ENCODE measurements at places on chromosomes 2 and 18.

DNA sequence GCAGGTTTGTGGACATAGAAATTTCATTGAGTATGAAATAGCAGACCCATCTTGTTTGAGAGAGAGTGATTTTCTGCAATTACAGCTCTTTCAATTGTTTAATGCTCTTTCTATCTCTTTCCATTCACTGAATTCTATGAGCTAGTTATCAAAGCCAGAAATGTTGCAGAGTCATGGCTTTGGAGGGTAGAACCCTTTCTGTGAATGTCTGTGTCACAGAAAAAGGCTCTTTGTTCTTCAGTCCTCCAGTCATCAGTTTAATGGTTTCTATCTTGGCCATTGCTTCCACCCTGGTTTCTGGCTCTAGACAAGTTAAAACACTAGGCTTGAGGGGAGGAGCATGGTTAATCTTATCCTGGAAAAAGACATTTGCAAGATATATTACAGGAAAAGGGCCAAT lies 655.0 kb downstream of the STK39 start:
- no peak for DNase-seq

- DNase-seq, result no peak
Measured at GRCh38 chr18:74064510-74064909, 83.1 kb downstream of the FBXO15 start.

- no peak for DNase-seq
Measured at GRCh38 chr2:177573120-177573519, 180.5 kb downstream of the AGPS start.

- DNase-seq, result no peak
Measured at GRCh38 chr2:217738061-217738460, 264.7 kb downstream of the TNS1 start.

DNA sequence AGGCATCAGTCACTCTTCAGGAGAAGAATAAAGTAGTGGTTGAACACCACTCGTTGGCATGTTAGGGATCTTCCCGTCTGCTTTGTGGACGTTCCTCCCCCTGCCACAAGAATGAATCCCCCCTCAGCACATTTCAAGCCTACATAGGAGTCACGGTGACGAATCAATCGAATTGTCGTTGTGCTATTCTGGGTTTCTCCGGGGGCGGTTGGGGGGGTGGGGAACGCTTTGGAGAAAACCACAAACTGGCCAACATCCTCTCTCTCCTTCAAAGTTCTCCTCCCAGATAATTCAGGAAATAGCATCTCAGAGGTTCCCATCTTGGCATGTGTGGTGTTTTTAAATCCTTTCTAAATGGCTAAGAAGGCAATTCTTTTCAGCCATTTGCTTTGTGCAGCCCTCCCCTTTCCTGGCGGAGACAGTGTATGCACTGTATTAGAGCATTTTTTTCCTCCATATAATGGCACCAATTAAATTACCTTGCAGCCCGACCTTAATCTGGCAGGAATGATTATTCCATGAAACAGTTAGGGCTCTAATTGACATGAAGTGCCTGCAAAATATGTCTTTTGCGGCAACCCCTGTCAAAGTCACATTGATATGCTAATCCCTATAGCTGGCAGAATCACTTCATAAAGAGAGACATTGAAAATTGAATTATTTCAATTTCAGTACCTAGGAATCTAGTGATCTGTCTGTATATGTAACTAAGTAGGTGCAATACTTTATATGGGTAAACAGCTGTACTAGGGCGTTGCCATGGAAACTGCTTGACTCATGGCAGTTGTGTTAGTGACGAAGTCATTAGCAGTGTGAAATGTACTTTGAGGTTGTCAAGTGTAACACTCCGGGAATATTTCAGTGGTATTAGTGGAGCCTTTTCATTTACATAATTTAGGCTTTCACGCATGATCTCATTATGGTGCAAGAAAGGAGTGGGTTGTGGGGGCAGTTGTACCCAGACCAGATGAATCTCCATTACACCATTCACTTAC lies 323.4 kb upstream of the SLC14A2 start:
- no peak for DNase-seq

- DNase-seq, result no peak
Measured at GRCh38 chr2:64626963-64627760, 26.6 kb downstream of the SERTAD2 start.

DNA sequence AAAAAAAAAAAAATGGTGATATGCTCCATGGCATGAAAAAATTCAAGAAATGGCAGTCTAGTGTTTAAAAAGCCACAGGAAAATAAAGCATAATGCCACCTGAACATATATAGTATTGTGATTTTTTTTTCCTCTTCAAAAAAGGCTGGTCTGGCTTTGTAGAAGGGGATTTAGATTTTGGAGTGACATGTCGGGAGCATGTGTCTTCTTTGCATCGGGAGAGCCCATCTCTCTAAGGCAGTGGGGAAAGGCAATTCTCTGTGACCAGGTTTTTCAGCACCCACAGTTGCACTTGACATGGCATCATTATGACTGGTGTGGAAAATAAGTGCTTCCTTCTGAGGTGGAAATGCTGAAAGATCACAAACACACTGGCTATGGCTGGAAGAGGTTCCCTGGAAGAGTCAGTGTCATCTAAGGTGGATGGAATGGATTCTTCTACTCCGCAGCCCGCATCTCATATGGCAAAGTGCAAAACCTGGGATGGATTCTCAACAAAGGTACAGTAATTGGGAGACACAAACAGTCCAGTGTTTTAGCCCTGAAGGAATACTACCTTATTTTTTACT lies 172.5 kb downstream of the AGAP1 start:
- peak; percentile 41 for DNase-seq

GRCh38 chr2:237749002-237749401 lies 49.6 kb upstream of the RBM44 start:
- no peak for DNase-seq

GRCh38 chr2:46000660-46001059 lies 296.5 kb upstream of the EPAS1 start:
- DNase-seq, result no peak

DNA sequence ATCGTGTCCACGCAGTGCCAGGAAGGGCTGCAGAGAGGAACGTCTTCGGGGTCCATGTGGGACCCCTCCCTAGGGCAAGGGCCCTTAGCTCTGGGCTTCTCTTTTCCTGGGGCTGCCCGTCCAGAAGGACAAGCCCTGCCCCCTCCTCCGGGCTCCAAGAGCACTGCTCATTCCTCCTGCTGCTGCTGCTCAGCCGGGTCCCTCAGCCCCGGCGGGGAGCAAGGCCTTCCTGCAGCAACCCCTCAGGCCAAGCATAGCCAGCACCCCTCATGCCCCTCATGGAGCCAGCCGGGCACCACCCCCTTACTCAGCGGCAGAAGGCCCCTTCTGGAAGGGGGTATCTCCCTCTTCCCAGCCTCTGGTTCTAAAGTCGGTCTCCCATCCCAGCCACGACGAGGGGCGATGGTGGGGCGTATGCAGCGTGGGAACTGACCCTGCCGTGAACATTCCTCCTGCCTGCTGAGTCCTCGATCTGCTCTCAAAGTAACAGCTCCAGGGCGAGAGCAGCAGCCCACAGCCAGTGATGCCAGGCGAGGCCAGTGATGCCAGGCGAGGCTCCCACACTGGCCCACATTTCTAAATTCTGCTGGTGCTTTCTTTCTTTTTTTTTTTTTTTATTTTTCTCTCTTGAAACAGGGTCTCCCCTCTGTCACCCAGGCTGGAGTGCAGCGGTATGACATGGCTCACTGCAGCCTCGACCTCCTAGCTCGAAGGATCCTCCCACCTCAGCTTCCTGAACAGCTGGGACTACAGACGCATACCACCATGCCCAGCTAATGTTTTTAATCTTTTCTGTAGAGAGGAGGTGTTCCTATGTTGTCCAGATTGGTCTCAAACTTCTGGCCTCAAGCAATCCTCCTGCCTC lies 99.7 kb downstream of the HDAC4 start:
- no peak for DNase-seq

DNA sequence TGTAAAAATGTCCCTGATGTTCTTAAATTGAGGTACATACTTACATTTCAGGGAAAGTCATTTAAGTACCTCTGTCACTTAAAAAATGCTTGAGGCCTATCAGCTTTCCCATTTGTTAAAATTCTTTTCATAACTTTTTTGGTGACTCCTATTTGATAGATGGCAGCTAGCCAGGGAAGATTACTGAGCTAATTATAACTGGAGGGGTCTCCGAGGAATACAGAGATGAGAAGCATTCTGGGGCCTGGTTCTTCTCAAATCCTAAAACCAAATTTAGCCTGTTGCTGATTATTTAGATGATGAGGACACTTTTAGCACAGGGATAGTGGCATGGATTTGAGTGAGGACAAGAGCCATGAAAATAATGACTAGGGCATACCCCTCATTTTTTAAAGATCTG lies 4.8 kb downstream of the UGP2 start:
- no peak for DNase-seq

DNA sequence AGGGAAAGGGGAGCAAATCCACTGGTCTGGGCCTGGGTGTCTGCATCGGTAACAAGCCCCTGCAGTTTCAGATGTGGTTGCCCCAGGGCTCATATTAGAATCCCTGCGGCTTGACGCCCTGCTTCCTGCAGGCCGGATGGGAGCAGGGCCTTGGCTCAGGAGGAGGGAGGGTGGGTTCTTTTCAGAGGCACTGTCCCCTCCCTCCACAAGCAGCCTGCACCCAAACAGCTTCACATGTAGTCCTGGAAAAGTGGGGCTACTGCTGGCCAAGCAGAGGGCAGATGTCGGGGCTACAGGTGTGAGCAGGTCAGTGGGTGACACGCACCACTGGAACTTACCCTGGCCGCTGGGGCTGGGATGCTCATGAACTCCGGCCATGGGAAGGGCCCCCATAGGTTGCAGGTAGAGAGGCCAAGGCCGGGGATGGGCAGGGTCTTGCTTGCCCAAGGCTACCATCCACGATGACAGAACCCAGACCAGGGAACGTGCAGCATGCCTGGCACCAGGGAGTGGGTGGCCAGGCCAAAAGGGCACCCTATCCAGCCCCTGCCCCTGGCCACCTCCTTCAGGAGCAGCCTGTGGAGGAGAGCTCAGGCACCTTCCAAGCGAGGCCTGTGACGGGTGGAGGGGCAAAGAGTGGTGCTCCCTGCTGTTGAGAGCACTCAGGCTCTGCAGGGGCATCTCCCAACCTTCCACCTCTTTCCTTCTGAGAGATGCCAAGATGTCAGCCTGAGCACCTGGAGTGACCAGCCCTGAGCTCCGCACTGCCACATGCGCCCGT lies 16.8 kb downstream of the ARID5A start:
- DNase-seq, result peak; percentile 40

GRCh38 chr2:149903626-149904025 lies 316.1 kb upstream of the MMADHC start:
- no peak for DNase-seq

DNA sequence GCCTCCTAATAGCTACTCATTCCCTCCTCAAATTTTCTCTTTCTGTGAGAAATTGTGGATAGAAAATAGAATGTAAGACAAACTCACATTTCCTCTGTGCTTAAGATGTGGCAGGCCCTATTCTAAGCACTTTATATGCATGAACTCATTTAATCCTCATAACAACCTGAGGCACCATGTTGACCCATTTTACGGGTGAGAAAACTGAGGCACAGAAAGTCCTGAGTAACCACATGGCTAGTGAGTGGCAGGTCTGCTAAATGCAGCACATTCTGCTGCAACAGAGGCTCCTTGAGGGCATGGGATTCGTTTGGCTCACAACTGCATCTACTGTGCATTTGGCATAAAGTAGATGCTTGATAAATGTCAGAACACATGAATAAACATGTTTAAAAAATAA lies 22.7 kb upstream of the RNF149 start:
- DNase-seq, result no peak

GRCh38 chr18:53534695-53535094 lies 689.8 kb downstream of the MBD2 start:
- DNase-seq, result no peak

GRCh38 chr18:77108001-77108692 lies 24.4 kb downstream of the MBP start:
- DNase-seq, result no peak

GRCh38 chr2:240295256-240296103 lies 140.0 kb upstream of the GPC1 start:
- DNase-seq, result no peak

- DNase-seq, result no peak
Measured at GRCh38 chr2:60098996-60099395, 454.5 kb downstream of the BCL11A start.

DNA sequence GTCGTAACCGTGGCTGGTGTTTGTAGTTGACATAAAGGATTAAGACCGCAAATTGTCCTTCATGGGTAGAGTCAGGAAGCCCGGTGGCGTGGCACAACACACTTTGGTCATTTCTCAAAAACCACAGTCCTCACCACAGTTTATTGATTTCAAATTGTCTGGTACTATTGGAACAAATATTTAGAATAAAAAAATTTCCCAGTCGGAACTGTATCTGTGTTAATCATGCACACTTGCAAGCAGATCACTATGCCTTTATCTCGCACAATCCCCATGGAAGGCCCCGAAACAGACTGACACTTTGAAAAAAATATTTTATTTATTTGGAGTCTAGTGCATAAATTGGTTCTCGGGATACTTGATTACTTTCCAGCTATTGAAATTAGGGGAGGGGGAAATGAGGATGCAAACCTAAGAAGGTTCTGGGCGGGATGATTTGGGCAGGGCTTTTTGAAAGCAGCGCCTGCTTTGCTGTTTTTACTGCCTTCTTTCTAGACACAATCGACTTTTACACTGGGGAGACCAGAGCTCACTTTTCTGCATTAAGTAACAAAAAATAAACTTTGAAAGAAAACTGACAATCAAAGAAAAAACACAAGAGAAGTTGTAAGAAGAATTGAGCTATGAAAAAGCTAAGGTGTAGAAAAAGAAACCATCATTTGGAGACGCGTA lies 15.4 kb upstream of the HOXD1 start:
- no peak for DNase-seq

DNA sequence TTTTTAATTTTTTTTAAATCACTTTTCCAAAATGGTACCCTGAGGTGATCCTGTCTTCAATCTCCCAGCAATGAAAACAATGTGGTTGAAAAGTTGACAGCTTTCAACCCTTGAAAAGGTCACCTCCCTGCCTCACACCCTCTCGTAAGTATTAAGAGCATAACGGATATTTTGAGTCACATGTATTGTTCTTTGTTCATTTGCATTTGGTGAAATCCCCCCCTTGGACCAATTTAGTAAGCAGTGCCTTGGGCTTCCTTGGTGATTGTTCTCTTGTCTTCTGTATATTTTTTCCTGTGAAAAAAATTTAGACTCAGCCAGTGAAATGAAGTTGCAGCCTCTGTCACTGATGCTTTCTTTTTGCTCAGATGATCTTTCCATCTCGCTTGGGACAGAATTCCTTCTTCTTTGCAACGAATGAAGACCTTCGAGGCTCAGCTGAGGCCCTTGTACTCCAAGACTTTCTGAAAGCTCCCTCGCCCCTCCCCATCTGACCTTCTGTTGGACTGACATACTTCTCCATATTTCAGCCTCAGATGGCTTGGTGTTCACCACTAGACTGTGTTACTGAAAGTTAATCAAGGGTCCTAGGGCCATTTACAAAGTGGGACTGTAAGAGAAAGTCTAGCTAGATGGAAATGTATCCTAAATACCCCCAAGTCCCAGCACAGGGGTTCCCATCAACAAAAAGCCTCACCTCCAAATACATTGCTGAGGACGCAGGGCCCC lies 158.4 kb downstream of the BCL2 start:
- peak; percentile 83 for DNase-seq

- no peak for DNase-seq
Measured at GRCh38 chr2:160111951-160112798, 49.8 kb upstream of the PLA2R1 start.

All from CD4-positive, alpha-beta memory T cell (primary cell).